Activated CD4-positive, alpha-beta T cell treated with anti-CD3 and anti-CD28 coated beads for 1 hour (primary cell): ENCODE measurements at places on chromosomes 16 and 17.

DNA sequence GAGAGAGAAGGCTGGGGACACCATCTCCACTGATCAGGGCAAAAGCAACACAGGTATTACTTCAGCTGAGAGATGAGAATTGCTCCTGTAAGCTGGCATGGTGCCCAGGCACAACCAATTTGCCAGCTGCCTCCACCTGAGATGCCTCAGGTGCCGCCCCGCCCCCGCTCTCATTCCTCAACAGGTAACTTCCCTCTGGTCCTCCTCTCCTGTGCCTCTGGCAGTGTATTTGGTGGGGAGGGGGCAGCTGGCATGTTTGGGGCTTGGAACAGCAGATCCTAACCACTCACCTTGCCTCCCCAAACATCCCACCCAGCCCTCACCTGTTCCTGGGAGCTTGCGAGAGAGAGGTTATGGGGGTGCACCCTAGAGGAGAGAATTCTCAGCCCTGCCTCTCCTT is 2.9 kb upstream of the SRCIN1 start:
- DNase-seq, result no peak

DNA sequence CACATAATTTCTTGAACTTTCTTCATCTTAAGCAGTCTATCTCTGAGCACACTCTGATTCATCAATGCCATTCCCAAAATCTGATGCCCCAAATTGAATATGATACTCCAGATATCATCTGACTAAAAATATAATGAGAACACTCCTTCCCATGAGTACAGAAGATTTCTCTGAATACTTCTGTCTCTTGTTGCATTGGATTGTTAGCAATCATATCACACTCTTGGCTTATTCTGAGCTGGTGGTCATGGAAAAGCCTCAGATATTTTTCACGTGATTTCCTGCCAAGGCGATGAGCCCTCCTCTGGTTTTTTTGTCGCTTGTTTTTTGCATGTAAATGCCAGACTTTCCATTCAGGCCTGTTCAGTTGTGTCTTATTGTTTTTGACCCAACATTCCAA is 87.2 kb downstream of the NOG start:
- DNase-seq, result no peak

DNA sequence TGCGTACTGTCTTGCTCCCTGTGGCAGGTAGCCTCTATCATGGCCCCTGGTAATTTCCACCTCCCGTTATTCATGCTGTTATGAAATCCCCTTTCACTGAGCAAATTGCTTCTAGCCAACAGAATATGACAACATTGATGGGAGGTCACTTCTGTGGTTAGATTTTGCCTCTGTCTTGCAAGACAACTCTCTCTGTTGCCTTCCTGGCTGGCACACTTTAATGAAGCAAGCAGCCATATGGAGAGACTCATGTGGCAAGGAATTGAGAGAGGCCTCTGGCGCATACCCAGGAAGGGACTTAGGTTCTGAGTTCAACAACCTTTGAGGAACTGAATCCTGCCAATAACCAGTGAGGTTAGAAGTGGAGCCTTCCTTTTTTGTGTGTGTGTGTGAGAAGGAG is 51.8 kb upstream of the GPRC5B start:
- DNase-seq, result no peak

DNA sequence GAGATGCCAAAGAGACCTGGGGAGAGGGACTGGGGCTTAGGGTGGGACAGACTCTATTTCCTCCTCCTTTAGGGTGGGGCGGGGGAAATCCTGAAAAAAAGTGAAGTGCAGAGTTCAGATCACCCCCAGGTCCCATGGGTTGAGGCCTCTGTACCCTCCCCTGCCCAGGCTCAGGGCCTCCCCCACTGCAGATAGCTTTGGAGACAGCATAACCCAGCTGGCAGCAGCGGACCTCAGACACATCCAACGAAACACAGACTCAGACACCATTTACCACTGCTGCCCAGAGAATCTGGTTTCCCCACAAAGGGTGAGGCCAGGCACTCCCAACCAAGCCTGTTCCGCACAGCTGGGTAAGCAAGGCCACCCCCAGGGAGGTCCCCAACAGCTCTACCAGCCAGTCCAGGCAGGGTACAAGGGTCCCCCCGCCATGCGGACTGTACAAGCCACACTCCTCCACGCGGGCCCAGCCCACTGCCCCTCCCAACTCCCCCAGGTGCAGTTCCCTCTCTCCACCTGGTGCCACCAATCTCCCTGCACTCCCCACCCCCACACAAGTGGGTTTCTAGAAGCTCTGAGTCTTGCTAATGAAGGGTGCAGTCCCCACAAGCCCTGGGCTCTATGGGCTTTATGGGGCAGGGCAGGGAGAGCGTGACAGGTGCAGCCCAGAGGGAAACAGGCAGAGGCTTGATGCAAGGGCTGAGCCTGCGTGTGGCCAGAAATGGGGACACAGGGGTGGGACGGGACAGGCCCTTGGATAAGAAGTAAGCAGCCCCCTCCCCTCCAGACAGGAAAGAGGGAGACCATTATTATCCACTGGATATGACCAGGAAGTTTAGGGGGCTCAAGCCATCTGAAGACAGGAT is 8.9 kb downstream of the RHBDF2 start:
- DNase-seq, result no peak

GRCh38 chr16:77842468-77842867 is 54.1 kb downstream of the VAT1L start:
- DNase-seq, result no peak

DNA sequence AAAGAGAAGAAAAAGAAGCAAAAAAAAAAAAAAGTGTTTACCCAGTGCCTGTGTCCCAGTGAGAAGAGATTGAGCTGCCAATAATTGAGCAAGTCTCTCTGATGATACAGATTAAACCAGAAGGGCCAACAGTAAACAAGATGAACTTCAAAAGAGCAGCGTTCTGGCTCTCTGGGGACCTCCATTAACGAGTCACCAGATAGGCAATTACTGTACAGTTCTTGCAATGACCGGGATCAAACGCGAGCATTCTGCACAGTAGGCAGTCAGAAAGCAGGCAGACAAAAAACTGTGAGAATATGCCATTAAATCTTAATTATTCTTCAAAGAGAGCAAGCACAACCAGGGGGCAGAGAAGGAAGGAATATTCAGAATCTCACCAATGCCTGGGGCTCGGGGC is 626.1 kb downstream of the TMEM114 start:
- DNase-seq, result no peak

DNA sequence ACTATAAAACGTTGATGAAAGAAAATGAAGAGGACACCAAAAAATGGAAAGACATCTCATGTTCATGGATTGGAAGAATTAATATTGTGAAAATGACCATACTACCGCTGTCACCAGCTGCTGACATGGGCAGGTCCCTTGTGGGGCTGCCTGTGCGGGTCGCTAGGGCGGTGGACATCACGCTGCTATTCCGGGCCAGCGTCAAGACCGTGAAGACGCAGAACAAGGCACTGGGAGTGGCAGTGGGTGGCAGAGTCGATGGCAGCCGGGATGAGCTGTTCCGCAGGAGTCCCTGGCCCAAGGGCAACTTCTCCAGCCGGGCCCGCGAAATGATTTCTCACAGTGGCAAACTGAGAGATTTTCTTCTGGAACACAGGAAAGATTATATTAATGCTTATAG is 48.2 kb upstream of the NSRP1 start:
- no peak for DNase-seq

DNA sequence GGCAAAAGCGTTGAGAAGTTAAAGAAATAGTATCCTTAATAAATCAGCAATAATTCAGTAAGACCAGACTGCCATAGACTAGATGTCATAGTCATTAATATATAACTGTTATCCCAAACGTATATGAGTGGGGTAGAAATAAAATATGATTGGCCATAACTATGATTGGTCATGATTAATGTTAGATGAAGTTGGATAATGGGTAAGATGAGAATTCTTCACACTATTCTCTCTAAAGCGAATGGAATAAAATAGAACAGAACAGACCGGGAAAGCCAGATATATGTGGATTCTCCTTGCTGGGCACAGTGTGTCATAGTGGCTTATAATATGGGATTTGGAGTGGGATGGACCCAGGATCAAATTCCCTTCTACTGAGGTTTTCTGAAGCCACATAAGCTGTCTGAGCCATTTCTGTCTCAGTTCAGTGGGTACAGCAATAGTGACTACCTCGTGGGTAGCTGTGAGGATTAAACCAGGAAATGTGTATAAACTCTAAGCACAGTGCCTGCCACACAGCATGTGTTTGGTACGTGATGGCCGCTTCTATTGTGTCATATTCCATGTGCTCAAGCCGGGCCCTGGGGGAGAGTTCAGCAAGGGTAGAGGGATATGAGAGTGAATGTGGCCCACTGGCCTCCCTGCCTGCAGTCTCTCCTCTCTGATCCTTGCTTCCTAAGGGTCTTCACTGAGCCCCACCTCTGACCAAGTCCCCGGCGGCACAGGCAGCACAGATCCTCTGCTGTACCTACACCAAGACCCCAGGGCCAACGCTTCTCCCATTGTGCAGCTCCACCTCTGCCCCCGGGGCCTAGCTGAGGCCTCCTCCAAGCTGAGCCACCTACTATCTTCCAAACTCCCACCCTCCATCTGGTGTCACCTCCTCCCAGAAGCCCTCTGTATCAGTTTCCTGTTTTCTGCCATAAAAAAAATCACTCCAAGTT is 3.7 kb downstream of the CETP start:
- no peak for DNase-seq

DNA sequence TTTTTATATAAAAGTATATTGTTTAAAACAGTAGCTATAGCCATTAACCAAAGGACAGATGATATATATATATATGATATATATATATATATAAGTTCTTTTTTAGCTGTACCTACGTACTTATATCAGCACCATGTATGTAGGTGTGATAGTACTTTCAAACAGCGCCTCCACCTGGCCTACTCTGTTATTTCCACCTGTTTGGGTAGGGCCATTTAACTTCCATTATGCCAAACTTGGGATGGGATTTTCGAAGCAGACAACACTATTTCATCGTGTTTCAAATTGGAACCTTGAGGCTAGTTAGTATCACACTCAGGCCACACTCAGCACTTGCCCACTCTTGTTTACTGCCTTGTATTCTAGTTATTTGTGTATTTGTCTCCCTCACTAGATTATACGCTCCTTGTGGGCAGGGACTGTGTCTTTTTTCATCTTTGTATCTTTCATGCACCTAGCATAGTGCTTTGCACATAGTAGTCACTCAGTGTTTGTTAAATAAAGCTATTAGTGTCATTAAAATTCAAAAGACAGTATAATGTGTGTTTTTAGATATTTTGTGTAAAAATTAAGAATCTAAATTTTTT is 11.8 kb upstream of the CLTC start:
- no peak for DNase-seq
